ENCODE measurements at places on chromosomes 2 and 18. TPM values are rescaled to one million over a fixed set of nuclear protein-coding genes. Genes with fewer than 3 reads are reported as not detected.

Gene XDH
- 1.1 TPM for total RNA-seq

Gene GCG
- not detected for total RNA-seq

Gene KCTD1
- total RNA-seq = 27.3 TPM

Gene VIL1
- total RNA-seq = 0.41 TPM

Gene SERPINB11
- not detected for total RNA-seq

Gene ZNF804A
- not detected for total RNA-seq

Gene CLEC4F
- total RNA-seq = not detected

Gene MYOM1
- total RNA-seq = 0.16 TPM

Gene SKA1
- 17.1 TPM for total RNA-seq

Gene LRRC30
- not detected for total RNA-seq

Gene DCDC2C
- 0.36 TPM for total RNA-seq

Gene FHL2
- total RNA-seq = 81.4 TPM

Gene TEX44
- not detected for total RNA-seq

Gene CD8B
- total RNA-seq = not detected

Gene MFSD2B
- total RNA-seq = 0.24 TPM

Gene SLC8A1
- 0.51 TPM for total RNA-seq

Gene FBLN7
- 0.42 TPM for total RNA-seq

Gene PREB
- total RNA-seq = 66.3 TPM

Gene ZNF516
- total RNA-seq = 3.0 TPM

Gene FAM110C
- 0.06 TPM for total RNA-seq

Data from A549 treated with CpdA at 1 μM for 4 hours (cell line).